ENCODE measurements at places on chromosomes 6 and 20. TPM values are rescaled to one million over a fixed set of nuclear protein-coding genes. Genes with fewer than 3 reads are reported as not detected.

GSTA2 gene
- total RNA-seq = not detected

SOX4 gene
- total RNA-seq = 2.5 TPM

DNA sequence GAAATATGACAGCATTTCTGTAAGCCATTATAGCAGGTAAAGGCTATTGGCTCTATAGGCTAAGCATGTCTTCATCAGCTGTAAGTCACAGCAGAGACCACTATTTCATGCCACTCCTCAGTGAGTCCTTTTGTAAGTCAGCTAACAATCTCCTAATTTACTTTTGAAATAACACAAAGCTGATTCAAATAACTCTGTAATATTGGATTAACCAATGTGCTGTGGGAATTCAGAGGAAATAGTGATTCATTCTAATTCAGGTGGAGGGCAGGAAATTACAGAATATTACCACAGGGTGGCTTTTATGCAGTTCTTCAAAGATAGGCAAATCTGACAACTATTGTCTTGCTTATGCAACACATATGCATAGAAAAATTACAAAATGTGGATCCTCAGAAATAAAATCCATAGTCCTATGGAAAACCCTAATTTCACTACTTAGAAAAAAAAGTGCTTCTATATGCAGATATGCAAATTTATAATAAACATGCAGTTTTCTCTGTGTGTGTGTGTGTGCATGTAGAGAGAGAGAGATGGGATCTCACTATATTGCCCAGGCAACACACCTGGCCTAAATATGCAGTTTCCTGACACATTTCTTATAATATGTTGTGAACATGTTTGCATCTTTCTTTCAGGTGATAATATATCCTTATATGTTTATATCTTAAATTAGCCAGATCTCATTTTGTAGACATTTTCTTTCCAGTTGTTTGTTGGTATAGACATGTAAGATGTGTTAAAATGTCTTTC lies 4.8 kb upstream of the SMIM28 start:
- no peak for DNase-seq

- no peak for DNase-seq
These were observed 13.3 kb downstream of the TASP1 start for GRCh38 chr20:13625304-13625979.

DNA sequence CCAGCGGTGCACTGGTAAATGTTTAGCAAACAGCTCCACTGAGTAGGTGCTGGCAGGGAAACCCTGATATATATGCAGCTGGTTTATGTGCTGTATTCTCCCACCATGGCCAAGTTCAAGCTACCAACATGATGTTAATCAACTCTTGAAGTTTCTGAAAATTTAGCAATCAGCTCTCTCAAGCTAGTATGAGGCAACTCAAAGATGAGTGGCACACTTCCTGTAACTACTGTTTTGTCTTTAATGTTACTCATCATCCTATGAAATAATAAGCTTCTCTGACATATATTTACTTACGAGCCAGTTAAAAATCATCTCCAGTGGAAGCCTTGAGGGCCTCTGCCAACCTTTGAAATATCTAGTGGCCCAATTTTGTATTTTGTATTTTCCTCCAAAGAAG lies 54.7 kb downstream of the TRMT6 start:
- DNase-seq = no peak

C2 gene
- total RNA-seq = 1.5 TPM

DNA sequence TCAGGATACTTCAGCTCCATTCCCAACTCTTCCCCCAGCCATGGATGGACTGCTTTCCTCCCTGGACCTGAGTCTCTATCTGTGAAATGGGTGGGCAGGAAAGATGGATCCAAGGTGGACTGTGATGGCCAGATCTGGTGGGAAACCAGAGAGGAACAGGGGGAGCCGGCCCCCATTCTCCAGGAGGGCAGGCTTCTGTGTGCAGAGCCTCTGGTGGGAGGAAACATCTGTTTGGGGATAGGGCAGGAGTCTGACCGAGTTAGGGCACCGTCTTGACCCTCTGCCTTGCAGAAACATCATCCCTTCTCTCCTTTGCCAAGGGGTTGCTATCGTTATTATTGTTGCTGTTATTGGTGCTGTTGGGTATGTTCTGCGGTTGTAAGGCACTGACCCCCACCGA lies 91.5 kb downstream of the TOX2 start:
- DNase-seq = no peak

GRCh38 chr6:143400258-143401067 lies 50.0 kb downstream of the ADAT2 start:
- no peak for DNase-seq

ABHD16B gene
- total RNA-seq = 0.11 TPM

DNA sequence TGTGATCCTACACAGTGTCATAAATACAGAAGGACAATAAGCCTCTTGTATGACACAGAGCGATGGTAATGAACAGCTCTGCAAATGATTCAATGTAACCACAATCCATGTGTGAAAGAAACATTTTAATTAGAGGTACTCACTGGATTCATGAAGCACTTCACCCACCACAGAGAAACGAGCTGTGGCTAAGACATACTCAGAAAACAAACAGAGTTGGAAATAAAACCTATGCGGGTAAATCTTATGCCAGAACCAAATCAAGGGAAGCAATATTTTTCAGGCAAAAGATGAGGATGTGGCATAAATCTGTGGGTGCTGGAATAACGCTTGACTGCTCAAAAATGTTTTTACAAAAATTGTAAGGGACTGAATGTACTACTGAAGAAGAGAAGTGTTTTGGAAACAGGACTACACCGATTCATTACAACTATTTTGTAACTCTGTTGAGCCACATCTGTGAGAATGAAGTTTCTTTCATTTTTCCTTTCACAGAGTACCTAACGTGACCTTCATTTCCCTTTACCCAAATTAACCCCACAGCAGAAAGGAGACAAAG lies 112.1 kb downstream of the WDR27 start:
- DNase-seq = peak; percentile 18

SLC17A9 gene
- 16.5 TPM for total RNA-seq

ACTR5 gene
- total RNA-seq = 6.3 TPM

DNA sequence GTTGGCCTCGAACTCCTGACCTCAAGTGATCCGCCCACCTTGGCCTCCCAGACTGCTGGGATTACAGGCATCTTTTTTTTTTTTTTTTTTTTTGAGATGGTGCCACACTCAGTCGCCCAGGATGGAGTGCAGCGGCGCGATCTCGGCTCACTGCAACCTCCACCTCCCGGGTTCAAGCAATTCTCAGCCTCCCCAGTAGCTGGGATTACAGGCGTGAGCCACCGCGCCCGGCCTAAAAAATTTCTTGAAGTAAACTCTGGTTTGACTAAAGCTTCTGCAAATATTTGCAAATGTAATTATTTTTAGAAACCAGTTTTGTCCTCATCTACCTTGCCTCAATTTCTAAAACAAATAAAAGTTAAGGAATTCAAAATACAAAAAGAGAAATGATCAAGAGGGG lies 1.2 kb downstream of the IBTK start:
- DNase-seq = peak; percentile 15

DNA sequence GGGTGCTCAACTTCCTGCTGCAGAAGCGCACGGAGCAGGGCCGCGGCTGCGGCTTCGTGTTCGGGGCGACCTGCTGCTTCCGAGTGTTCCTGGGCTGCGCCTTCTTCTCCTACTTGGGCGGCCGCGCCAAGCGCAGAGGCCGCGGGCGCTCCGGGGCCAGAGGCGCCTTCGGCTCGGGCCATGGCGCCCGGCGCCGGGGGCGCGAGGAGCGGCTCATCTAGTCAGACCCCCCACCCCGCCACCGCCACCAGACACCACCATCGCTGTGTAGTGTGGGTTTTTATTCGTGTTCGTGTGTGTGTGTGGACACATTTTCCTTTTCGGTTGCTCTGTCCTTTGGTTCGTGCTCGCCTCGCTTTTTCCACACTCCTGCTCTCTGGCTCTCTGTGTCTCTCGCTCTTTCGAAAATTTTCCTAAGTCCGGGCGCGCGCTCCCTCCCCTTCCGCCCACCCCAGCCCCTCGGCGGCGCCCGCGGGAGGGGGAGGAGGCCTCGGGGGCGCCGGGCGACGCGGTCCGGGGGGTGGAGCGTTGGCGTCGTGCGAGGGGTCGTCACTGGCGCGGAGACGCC lies 38.1 kb downstream of the GNAS start:
- DNase-seq = peak; percentile 75

DNA sequence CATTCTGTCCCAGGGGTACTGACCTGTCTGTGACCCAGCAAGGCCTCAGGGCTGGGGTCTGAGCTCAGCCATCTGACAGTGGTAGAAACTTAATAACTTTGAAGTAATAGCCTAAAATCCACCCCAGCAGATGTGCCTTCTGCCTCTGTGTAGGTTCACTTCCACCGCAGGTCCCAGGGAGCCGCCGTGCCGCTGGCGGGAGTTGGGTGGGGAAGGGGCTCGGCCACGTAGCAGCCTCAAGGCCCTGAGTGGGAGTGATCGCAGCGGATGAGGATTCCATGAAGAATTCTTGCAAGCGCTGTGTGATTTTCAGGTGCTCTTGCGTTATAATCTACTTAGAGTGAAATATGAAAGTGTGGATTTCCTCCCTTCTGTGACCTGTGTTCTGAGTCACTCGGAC lies 163.7 kb downstream of the DTNBP1 start:
- peak; percentile 1 for DNase-seq

GRCh38 chr6:25984265-25984664 lies 21.7 kb downstream of the TRIM38 start:
- DNase-seq = no peak

KCNQ5 gene
- total RNA-seq = 5.1 TPM

DNA sequence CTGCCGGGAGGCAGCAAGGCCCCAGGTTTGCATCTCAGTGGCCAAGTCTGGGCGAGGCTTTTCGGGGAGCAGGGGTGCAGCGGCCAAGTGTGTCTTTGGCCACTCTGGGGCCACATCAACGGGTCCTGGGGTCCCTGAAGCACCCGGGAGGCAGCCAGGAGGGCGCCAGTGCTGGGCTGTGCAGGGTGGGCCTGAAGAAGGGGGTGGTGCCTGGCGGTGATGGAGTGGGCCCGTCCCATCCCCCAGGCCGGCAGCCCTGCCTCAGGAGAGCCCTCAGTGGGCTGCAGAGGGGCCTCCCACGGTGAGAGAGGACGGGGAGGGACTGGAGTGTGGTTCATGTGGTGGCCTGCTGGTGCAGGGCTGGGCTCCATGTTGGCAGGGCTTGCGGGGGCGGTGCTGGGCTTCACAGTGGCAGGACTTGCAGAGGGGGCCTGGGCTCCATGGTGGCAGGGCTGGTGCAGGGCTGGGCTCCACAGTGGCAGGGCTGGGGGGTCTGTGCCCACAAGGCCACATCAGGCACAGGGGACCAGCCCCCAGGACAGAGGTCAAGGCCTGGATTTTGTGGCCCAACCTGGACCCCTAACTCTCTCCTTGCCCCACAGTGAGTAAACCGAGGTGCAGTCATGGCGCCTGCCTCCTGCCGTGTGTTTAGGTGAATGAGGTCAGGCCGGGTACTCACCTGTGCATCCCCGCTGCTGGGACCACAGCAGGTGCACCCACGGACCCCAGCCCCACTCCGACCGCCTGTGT lies 10.5 kb upstream of the BHLHE23 start:
- DNase-seq = no peak

GRCh38 chr6:144899161-144899560 lies 614.0 kb downstream of the UTRN start:
- no peak for DNase-seq

DNA sequence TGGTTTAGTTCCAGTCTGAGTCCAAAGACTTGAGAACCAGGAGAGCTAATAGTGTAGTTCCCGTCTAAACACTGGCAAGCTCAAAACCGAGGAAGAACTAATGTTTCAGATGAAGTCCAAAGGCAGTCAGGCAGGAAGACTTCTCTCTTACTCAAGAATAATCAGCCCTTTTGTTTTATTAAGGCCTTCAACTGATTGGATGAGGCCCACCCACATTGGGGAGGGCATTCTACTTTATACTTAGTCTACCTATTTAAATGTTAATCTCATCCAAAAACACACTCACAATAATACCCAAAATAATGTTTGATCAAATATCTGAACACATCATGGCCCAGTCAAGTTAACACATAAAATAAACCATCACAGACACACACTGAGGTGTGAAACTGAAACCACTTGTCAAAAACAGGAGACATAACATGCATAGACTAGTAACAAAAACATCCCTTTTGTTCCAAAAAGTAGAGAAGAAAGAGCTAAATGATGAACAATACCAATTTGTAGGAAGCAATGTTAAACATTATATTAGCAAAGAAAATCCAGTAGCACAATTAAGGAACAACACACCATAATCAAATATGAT lies 50.2 kb upstream of the SENP6 start:
- DNase-seq = no peak

GRCh38 chr20:57670288-57671071 lies 39.3 kb downstream of the PMEPA1 start:
- DNase-seq = no peak

SRPK1 gene
- 118 TPM for total RNA-seq

NOTCH4 gene
- 0.69 TPM for total RNA-seq

DNA sequence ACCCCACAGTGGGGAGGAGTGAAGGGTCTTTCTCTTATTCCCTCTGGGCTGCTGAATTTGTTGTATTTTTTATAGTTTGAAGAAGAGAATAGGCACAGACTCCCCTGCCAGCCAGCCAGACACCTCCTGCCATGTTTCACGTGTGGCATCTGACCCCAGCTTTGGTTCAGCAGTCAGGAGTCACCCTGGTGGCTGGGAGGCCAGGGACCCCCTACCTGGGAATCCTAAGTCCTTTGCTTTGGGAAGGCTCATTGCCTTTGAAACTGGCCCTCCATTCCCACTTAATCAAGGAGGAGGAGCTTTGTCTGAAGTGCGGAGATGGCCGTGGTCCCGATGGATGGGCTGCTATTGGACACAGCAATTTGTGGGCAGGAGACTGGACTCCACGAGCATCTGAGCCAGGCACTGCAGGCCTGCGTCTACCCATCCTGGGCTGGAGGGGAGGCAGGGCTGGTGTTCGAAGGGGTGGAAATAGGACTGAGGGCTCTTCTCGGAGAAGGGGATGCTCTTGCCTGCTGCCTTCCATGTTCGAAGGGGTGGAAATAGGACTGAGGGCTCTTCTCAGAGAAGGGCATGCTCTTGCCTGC lies 196.1 kb downstream of the DLL1 start:
- no peak for DNase-seq

GRCh38 chr6:36774331-36774730 lies 64.9 kb downstream of the CPNE5 start:
- DNase-seq = no peak

GRCh38 chr20:44143936-44144335 lies 43.1 kb downstream of the JPH2 start:
- no peak for DNase-seq

DNA sequence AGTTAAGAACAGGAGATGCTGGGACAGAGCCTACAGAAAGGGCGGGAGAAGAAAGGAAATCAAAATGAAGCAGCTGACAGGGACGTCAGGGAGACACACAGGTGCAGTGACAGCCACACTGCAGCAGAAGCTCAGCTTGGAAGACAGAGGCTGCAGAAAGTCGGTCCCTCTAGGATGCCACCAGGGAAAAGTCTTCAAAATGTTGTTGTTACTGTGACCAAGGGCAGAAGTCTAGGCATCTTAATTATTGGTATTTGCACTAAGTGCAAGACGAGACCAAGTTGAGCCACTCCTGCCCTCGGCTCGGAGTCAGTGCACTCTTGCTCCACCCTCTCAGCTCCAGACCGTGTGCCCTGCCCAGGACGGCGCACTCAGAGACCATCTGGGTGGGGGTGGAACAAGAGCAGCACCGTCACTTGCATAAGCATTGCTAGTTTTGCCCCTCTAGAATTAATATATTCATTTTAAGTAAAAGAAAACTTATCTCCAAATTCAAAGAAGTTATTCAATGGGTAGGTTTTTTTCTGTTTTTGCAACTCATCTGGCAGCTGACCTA lies 2.6 kb downstream of the PRR18 start:
- no peak for DNase-seq

GRCh38 chr6:35969646-35970045 lies 48.7 kb upstream of the SRPK1 start:
- DNase-seq = no peak

PGC gene
- total RNA-seq = not detected

- DNase-seq = no peak
These were observed 826.6 kb downstream of the MAFB start for GRCh38 chr20:39862470-39862891.

Measured in activated CD4-positive, alpha-beta T cell treated with anti-CD3 and anti-CD28 coated beads for 36 hours (primary cell).